ENCODE measurements at places on chromosomes 5 and 9.

DNA sequence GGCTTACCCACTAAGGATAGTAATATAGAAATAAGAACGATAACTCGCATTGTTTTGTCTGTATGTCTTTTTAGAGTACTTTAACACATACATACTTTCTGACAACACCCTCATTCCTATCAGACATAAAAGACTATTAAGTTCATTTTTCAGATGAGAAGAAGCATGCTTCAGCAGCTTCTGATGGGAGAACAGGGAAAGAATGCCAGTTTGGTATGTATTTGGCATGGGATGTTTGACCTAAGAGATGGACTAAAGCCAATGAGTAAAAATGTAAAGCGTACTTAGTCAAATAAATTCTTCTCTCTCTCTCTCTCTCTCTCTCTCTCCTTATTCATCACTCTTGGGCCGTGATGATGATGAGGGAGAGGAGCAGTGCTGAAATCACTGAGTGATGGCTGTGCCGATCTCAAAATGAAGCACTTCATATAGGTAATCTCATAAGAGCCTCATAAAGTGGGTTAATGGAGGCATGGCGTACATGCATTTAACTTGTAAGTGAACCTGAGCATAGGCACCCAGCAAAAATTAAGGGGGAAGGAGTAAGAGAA is 71.5 kb downstream of the SLIT3 start:
- DNase-seq, result no peak

GRCh38 chr5:146703499-146703898 is 175.1 kb downstream of the PPP2R2B start:
- no peak for DNase-seq

DNA sequence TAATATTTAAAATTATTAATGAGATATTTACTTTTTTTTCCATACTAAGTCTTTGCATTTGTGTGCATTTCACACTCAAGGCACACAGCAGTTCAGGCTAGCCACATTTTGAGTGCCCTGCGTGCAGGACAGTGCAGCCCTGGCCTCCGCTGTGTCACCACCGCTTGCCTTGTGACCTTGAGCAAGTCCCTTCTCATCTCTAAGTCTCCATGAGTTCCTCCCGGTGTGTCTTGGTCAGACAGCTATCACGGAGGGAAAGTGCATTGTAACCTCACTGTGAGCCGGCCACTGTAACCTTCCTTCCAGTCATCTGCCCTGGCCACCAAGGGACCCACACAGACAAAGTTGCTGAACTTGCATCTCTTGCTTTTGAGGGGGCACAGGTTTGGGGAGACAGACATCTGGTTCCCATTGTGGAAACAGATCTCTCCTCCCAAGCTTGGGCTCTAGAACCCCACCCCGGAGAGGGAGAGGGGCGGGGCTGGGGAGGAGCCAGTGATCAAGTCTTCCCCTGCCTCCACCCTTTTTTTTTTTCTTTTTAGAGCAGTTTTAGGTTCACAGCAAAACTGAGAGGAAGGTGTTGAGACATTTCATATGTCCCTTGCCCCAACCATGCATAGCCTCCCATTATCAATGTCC is 96.8 kb downstream of the C9orf50 start:
- DNase-seq, result no peak

DNA sequence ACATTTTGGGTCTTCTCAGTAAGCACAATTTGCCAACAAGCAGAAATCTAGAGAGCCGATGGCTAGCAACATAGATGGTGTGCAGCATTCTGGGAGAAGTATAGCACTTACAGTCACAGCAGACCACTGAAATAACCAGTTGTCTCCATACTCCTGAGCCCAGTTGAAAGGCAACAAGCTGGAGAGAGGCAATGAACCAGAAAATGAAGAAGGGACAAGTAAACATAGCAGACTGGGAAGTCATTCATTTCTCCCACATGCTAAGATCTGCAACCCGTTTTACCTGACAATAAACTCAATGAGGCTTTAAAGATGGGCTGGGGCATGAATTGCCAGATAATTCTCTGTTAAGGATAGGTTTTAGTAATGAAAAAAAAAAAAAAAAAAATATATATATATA is 575.6 kb upstream of the GRAMD2B start:
- DNase-seq, result no peak

GRCh38 chr5:8350644-8351339 is 481.8 kb downstream of the MTRR start:
- no peak for DNase-seq

DNA sequence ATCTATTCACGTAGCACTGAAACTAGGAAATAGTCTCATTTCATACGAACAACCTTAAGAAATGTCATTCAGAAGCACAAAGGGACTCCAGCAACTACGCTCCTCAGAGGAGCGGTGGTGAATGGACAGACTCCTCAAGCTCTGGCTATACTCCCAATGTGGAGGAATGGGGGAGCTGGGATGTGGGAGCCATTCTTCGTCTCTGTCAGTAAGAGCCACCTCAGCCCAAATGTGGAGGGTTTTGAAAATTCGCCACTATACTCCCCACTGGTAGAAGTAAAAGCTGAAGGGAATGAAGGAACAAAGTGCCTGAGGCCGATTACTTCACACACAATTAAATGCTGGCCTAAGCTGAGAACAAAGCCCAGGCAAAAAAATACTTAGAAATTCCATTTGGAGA is 96.3 kb downstream of the ADAMTS12 start:
- DNase-seq, result no peak

- no peak for DNase-seq
These were observed 3.0 kb downstream of the TXNDC15 start for GRCh38 chr5:134877159-134877558.

GRCh38 chr5:169721771-169722170 is 84.7 kb downstream of the DOCK2 start:
- DNase-seq, result no peak

DNA sequence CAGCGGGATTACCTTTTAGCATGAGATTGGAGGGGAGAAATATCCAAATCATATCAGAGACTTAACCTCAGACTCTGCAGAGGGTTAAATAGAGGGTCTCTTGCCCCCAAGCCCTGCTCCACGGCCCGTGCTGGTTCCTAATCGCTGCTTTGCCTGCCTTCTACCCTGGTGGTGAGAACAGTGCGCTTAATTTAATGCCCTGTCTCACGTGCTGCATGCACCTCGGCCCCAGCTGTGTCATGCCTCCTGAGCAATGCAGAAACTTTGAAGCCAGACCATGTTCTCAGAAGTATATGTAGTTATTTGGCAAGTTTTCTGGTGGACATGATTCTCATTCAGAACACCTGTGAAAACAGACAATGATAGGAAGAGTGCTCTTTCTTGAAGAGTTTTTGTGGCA is 1.4 kb downstream of the OTULIN start:
- no peak for DNase-seq

DNA sequence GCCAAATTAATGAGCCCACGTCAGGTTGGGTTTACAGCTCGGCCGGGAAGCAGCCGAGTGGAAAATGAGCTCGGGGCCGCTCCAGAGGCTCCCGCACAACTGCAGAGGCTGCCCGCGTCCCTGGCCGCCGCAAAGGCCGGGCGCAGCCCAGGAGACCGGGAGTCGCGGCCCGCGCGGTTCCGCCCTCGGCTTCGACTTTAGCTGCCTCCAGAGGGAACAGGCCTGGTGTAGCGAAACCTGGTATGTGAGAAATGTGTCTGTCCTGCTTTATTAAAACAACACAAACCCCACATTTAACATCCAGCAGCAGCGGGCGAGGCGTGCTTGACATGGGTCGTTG is 66.2 kb downstream of the FOXD1 start:
- no peak for DNase-seq

DNA sequence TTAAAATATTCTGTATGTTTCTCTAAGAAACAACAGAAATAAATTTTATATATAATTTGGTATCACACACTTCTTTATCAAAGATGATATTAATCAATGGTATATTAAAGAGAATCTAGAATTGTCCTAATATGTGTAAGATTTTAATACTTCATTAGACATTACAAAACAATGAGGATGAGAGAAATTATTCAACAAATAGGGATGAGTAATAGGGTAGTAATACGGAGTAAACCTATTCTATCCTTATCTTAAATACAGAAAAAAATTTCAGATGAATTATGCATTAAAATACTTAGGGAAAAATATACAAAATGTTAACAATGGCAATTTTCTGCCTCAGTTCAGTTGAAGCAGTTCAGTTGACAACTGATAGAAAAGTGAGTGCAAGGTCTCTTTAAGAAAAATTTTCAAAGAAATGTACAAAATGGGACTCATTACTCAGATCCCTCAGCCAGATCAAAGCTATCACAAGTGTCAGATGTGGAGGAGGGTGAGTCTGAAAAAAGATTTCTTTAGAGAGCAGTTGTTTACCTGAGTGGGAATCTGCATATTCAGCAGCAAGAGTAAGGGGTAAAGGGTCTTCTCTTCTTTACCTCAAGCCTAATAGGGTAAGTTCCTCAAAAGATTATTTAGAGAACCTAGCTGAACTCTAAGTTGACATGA is 56.7 kb upstream of the GCNT4 start:
- no peak for DNase-seq

DNA sequence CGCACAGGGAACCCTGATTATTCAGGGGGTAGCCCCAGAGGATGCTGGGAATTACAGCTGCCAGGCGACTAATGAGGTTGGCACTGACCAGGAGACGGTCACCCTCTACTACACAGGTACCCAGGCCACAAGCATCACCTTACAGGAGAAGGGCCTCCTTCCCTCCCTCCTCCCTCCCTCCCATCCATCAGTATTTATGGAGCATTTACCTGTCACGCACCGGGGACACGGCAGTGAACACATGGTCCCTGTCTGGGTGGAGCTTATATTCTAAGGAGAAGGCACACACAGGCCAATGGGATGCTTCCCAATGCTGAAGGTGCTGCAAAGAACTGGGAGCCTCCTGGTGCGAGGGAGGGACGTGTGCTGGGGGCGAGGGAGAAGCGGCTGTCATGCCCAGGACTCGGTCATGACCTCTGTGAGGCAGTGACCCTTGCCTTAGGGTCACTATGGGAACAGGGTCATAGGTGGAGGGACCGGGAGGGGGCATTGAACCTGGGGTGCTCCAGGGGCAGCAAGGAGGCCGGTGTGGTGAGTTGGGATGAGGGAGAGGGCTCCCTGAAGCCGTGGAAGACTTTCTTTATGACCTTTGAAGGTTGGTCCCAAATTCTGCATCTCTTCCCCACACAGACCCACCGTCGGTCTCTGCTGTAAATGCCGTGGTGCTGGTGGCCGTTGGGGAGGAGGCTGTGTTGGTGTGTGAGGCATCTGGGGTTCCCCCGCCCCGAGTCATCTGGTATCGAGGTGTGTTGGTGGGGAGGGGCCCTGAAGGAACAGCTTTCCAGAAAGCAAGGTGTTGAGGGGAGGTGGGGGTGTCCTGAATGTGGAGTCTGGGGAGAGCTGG is 41.5 kb downstream of the HMCN2 start:
- DNase-seq, result no peak

GRCh38 chr5:14444161-14444560 is 137.4 kb upstream of the OTULINL start:
- no peak for DNase-seq

DNA sequence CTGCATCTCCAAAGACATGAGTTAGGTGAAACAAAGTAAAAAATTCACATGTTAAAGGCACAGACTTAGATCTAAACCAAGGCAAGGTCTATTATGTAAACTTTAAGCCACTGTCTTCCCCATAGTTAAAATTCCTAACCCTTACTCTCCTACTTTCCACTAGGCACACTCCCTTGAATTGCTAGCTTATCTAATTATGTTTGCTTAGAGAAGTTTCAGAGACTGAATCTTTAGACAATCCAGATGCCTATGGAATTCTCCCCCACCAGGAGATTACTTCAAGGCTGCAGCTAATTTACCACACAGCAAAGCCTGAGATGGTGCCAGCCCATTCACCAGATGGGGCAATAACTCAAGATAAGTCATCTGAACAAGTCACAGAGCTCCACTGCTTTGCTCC is 803.1 kb upstream of the COX7C start:
- no peak for DNase-seq

DNA sequence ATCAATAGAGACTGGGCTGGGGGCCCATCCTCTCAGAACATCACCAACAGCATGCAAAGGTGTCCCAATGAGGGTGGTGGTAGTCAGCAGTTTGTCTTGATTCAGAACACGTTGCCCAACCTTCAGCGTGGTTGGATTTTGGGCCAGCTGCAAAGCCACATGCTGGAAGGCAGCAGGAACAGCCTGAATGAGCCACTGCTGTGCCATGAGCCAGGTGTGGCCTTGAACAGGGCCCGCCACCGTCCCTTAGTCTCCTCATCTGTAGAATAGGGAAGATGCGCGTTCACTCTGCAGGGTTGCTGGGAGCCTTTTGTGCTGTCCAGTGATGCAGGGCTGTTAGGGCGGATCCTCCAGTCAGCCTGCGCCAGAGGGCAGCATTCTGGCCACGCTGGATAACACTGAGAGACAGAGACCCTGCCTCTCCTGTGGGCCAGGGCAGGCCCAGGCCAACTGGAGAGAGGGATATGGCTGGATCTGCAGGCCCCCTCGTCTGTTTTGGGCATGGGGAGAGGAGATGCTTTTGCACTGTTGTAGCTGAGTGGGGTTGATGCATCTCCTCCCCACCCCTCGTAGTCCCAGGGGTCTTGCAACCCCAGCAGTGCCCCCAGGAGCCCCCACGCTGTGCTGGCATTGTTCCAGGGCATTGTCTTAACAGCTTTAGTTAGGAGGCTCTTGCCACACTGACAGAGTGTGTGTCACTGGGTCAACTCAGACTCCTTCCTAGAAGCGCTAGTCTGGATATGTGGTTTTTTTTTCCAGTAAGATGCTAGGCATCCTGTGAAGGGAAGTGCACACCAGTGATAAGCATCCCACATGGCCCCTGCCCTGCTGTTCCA is 42.1 kb downstream of the SLC46A2 start:
- DNase-seq, result no peak
